ENCODE measurements at places on chromosomes 1 and 21.
A peak's percentile ranks its signal among the peaks of the same experiment; 100 is the strongest.

DNA sequence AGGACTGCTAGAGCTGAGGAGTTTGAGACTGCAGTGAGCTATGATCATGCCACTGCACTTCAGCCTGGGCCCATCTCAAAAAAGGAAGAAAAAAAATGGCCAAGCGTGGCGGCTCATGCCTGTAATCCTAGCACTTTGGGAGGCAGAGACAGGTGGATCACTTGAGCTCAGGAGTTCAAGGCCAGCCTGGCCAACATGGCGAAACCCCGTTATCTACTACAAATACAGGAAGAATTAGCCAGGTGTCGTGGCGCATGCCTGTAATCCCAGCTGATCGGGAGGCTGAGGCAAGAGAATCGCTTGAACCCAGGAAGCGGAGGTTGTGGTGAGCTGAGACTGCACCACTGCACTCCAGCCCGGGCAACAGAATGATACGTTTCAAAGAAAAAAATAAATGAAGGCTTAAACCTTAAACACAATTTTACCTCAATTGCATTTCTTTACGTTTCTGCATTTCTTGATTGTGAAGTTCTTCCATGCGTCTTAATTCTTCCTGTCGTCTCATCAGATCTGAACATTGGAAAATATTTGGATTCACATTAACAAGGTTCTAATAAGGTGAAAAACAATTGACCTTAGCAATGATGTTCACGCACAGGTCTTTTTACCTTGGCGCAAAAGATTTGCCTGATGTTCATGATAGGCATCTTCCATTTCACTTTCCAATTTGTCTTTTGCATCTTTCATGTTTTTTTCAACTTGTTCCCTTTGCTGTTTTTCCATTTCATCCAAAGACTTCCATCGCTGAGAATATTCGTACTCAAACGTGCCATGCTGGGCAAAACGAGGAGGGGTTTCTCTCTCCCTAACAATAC is 4.2 kb downstream of the SFPQ start:
- DNase-seq: no peak

DNA sequence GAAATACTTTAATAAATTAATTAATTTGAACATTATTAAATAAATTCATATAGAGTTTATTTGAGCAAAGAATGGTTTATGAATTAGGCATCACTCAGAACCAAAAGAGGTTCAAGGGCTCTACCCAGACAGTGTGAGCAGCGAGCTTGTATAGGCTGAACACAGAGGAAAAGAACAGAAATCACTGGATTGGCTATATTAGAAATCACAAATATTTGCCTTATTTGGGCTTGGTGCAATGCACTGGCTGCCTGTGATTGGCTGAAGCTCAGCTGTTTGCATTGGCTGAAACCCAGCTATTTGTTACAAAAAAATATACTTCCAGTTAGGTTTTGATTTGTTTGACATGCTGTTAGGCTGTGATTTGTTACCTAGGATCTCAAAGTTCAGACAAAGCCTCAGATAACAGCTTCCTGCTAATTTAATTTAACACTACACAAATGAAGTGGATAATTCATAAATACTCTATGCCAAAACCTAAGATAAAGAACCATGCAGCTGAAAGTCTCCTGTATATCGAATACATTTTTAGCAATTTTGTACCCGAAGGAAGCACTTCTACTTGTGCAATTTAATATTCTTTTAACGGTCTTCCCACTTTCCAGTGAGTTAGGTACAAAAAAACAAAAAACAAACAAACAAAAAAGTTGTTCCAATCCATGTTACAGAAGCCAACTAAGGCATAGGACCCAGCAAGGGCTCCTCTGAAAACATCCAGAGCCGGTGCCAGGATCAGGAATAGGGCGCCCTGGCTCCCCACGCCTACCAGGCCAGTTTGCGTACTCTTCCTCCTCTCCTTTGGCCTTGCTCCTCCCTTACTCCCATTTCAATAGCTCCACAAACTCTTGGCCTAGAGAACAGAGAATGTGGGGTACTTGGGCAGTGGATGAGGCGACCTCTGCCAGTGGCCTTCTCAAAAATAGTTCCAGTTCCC is 179.1 kb downstream of the DUSP10 start:
- no peak for DNase-seq

DNA sequence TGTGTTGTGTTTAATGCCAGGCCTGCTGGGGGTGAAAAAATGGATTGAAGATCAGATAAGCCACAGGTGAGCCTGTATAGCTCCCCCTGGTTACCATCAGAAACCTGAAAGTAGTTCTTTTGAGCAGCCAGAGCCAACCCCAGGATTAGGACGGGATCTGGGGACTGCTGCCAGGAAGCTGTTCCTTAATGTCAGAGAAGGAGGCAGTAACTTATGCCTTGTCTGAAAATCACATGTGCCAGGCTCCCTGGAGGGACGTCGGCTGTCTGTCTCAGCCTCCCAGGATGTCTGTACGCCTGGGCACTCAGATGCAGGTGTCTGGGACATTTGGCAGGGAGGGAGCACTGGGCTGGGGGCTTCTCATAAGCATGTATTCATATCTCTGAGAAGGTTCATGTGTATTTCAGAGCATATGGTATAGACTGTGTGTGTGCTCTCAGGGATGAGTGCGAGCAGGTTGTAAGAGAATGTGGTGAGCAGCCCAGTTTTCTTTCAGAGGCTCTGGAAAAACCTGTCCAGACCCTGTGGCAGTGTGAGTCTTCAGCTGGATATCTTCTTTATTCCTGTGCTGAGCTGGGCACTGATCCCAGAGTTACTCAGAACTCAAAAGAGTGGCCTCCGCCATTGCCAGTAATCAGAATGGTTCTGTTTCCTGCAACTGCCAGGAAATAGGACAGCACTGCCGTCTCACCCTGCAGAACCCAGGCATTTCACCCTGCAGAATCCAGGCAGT is 2.8 kb downstream of the FAM43B start:
- no peak for DNase-seq

DNA sequence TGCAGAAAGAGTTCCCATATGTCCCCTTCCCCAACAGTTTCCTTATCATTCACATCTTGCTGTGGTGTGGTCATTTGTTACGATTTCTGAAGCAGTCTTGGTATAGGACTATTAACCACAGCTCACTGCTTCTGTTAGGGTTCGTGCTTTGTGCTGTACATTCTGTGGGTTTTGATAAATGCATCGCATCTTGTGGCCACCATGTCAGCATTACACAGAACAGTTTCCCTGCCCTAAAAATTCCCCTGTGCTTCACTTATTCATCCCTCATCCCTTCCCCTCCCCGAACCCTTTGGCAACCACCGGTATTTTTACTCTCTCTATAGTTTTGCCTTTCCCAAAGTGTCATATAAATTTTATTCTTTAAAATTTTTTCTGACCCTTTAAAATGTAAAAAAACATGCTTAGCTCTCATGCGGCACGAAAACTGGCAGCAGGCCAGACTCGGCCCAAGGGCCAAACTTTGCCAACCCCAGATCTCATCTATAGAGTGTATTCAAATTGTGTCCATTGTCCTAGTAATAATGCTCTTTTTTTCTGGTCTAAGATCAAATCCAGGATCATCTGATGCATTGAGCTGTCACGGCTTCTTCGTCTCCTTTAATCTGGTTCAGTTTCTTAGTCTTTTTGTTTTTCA is 78.2 kb downstream of the SIM2 start:
- DNase-seq: no peak

GRCh38 chr1:202105571-202106339 is 17.0 kb upstream of the GPR37L1 start:
- no peak for DNase-seq

GRCh38 chr1:153749408-153750005 is 21.7 kb downstream of the INTS3 start:
- DNase-seq: peak; percentile 85

GRCh38 chr1:110475362-110476027 is 24.5 kb downstream of the PROK1 start:
- DNase-seq: no peak

- DNase-seq: no peak
Measured at GRCh38 chr1:103541431-103541830, 15.9 kb downstream of the RNPC3 start.

DNA sequence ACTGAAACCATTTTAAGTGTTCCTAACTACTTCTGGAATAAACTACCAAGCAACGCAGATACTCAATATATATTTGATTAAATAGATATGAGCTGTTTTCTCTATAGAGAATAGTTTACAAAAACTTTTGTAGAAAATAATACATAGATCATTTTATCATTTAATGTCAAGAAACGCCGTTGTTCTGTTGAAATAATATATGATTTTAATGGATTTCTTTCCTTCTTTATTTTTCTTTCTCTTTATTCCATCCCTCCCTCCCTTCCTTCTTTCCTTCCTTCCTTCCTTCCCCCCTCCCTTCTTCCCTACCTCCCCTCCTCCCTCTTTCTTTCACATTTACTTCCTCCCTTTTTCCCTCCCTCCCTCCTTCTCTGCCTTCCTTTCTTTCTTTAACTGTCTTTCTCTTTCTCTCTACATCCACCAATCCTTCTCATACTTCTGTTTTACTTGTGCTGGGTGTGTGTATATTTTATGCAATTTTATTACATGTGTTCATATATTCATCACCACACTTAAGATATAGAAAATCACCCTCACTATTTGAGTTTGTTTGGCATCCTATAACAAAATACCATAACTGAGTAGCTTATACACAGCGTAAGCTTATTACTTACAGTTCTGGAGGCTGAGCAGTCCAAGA is 230.9 kb upstream of the BRINP3 start:
- DNase-seq: no peak

GRCh38 chr21:42652527-42653230 is 742 bp upstream of the PDE9A start:
- DNase-seq: no peak

All from CD4-positive, alpha-beta T cell treated with Interleukin-21 for 1 hour (primary cell).